ENCODE measurements at places on chromosomes 1 and 21.

DNA sequence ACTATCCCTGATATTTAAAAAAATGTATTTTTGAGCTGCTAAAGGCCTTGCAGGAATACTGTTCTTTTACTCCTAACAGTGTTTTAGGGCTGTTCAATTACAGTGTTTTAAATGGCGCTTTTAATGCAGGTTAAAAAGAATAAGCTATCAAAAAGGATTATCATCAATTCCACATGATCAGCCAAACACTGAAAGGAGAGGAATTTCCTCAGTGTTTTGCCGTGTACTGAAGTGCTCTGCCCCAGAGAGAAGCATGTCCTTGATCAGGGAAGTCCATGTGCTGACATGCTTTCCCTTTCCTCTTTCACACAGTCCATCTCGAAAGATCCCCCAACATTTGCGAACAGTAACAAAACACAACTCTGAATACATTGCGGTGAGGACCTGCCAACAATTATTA is 3.3 kb downstream of the CFAP298 start:
- no peak for DNase-seq

GRCh38 chr1:39894884-39895495 is 6.7 kb downstream of the MYCL start:
- DNase-seq: no peak

GRCh38 chr1:14516974-14517840 is 81.3 kb upstream of the KAZN start:
- peak; percentile 49 for DNase-seq

DNA sequence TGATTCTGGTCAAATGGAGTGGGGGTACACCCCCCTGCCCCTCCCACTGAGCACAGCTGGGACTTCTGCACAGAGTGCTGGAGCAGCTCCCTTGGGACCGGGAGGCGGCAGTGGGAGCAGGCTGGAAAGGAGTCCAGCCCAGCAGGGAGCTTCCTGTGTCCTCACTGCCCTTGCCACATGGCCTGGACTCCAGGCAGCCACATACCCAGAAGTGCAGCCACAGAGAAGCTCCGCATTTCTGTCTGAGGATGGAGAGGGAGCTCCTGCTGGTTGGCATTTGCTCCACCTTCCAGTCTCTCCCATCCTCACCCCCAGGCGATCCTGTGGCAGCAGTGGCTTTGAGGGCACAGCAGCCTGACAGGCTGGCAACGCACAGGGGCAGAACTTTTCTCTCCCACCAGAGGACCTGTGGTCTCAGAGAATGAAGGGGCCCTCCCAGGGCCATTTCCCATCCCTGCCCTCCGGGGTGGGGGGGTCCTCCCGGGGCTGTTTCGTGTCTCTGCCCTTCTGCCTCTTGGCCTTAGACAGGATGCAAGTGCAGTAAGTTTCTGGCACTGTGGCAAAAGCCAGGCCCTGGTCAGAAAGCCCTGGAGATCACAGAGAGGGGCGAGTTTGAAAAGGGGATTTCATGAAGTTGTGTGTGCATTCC is 103.6 kb upstream of the COL6A1 start:
- DNase-seq: peak; percentile 85

DNA sequence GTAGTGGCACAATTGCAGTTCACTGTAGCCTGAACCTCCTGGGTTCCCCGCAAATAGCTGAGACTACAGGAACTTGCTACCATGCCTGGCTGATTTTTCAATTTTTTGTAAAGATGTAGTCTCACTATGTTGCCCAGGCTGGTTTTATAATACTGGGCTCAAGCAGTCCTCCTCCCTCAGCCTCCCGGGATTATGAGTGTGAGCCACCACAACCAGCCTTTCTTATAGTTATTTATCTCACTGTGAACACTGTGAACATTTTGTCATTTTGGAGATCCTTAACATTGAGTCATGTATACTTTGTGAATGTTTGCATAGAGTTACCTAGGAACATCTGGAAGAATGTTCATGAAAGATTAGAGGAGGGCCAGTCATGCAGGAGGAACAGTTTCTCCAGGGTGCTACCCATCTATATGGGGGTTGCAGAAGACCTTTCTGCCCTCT is 127.1 kb upstream of the CACYBP start:
- DNase-seq: no peak

GRCh38 chr1:192952646-192953045 is 106.5 kb downstream of the UCHL5 start:
- DNase-seq: peak; percentile 45

- peak; percentile 99 for DNase-seq
Measured at GRCh38 chr1:21251773-21252471, 38.3 kb downstream of the ECE1 start.

GRCh38 chr1:30765556-30766434 is 8.2 kb upstream of the LAPTM5 start:
- DNase-seq: no peak

- peak; percentile 67 for DNase-seq
Measured at GRCh38 chr1:40532844-40533424, 1.5 kb downstream of the ZNF684 start.

- DNase-seq: peak; percentile 30
Measured at GRCh38 chr1:89274411-89274857, 1.8 kb upstream of the GBP5 start.

GRCh38 chr1:36083219-36083618 is 675 bp upstream of the TEKT2 start:
- no peak for DNase-seq

- DNase-seq: peak; percentile 27
Measured at GRCh38 chr1:51541313-51542050, 22.4 kb upstream of the EPS15 start.

DNA sequence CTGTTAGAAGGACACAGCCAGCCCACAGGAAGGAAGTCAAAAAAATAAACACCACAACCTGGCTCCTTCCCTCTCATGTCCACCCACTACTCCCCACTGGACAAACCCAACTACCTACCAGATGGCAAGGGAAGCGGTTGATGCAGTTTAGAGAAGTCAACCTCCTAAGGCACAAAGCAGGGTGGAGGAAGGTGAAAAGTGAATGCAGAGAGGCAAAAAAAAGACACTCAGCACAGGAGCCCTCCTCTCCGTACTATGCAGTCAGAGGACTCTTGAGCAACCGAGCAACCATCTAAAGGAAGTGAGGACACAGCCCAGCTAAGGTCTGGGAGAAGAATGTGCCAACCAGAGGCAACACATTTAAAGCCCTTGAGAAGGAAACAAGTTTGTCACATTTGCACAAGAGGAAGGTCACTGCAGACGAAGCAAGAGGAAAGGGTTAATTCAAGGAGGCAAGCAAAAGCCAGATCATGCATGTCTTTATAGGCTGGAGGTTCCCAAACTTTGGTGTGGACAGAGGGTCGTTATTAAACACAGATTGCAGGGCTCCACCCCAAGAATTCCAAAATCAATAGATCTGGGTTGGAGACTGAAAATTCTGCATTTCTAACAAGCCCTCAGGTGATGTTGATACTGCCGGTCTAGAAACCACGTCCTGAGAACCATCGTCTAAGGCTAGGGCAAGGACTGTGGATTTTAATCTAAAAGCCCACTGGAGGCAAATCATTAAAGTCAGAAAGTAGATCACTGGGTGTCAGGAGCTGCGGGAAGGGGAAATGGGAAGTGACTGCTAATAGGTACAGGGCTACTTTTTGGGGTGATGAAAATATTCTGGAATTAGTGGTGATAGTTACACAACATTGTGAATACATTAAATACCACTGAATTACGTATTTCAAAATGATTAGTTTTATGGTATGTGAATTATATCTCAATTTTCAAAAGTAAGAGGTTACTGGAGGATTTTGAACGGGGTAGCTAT is 19.7 kb downstream of the TP53BP2 start:
- no peak for DNase-seq
